Astrocyte of the hippocampus (primary cell): ENCODE measurements at places on chromosomes 4 and X.

DNA sequence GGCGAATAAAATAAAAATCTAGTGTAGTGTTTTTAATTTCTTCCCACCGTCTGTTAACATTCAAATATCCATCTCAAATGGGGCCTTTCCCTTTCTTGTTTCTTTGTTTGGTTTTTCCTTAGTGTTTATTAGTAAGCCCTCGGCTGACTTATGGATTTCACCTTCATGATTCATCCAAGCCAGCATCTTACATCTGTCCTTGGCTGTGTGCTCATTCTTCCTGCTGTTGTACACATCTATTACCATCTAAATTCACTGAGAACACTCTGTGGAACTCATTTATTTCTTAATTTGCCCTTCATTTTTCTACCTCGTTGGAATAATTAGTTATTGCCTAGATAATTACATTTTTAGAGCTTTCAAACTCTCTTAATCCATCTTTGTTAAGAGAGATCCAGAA lies 84.9 kb downstream of the SPCS3 start:
- DNase-seq: peak; percentile 16

GRCh38 chr4:122150931-122151330 lies 1.2 kb upstream of the BLTP1 start:
- no peak for DNase-seq

DNA sequence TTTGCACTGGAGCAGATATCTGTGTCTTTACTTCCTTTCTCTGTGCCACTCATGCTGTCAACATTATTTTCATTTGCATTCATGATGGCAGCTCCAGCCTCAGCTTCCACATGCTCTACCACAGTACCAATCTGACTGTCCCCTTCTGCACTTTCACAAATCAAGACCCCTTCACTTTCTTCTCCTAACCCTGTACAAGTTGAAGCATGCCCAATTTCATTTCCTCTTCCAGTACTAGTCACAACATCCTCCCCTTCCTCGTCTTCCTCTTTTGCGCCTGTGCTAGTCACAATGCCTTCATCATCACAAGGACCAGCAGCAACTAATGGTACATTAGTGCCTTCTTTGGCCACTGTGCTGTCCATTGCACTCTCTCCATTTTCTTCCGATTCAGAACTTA lies 26.5 kb downstream of the BOD1L1 start:
- no peak for DNase-seq

DNA sequence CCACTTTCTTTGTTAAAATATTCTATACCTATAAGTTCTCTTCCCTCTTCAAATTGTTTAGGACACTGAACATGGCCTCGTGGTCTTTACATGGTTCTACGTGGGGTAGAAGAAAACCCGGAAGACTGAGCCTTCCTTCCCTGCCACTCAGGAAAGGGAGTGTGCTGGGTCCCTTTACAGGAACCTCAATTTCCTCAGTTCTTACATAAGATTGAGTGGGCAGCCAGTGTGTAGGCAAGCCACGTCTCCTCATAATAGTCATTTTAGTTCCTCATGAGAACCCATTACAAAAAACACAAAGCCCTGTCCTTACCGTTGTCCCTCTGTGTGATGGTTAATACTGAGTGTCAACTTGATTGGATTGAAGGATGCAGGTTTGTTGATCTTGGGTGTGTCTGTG lies 28.7 kb upstream of the SMIM10L2A start:
- DNase-seq: no peak

- peak; percentile 58 for DNase-seq
These were observed 4.3 kb downstream of the PGRMC1 start for GRCh38 chrX:119240356-119240755.

GRCh38 chr4:35963974-35964515 lies 280.3 kb downstream of the ARAP2 start:
- peak; percentile 28 for DNase-seq

DNA sequence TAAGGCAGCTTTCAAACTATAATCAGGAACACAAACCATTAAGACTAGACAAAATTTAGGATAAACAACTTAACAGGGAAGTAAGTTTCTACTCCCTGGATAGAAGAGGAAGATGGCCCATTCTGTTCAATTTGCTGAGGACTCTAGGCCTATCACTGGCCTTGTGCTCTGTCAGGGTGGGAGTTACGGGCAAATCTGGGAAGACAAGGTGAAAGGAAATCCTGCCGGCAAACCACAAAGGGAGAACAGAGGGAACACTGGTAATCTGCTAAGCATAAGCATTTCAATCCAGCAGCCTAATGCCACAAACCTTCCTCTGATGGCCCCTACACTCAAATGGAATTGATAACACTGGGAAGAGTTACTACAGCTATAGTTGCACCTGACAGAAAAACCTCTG lies 8.3 kb downstream of the GPR82 start:
- DNase-seq: no peak

DNA sequence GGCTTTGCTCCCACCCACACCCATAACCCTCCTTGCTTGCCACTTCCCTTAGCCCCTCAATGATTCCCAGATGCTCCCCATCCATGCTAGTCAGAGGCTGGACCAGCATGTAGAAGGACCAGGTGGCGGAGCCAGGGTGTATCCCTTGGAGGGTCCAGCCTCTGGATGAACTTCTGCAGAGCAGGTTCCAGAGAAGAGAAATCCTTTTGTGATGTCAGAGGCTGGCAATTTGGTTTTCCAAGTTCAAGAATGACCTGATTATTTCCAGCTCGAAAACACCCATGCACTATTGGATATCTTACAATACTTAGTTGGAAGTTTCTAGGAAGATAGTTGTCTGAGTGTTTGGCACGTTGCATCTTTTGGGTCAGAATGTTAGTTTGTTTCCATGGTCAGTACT lies 168.3 kb upstream of the RPS6KA3 start:
- no peak for DNase-seq

GRCh38 chrX:4710618-4711433 lies 997.4 kb upstream of the PRKX start:
- peak; percentile 18 for DNase-seq

- DNase-seq: no peak
These were observed 82.1 kb downstream of the PPEF2 start for GRCh38 chr4:75820197-75820596.

DNA sequence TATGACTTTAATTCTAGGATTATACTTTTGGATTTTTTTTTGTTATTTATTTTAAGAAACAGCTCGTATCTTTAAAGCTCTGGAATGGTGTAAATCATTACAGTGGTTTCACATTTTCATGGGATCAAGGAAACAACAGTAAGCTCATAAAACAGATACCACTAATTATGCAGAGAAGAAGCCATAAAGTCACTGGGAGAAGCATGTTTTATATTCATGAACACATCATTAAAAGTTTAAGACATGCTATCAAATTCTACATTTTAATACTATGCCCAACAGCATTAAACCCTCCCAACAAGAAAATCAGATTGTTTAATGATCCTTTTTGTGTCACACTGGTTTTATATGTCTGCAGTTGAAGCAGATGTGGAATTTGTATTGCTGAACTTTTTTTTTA lies 149.9 kb downstream of the FBXO8 start:
- DNase-seq: no peak

DNA sequence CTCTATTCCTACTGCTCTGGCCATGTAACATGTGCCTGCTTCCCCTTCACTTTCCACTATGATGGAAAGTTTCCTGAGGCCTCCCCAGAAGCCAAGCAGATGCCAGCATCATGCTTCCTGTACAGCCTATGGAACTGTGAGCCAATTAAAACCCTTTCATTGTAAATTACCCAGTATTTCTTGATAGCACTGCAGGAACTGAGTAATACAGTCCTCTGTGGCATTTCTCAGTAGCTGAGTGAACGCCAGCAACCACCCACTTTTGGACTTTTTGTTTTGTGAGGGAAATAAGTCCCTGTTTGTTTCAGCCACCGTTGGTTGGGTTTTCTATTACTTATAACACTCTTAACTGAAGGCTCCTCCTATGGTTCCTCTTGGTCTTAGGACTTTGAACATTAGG lies 104.1 kb downstream of the C4orf51 start:
- no peak for DNase-seq

DNA sequence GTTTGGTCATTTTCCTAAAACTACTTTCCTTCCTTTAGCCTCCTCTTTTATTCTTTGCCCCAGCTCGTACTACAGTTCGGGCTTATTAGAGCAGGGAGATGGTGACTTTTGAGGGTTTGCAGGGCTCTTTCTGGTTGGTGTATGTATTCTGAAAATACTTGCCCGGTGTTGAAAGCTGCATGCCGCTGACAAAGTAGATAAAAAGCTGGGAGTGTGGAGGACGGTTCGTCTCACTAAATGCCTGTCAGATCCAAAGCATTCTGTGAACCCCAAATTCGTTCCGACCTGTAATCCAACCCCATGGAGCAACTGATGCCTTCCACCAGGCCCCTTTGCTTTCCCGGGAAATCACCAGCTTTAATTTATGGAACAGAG lies 19.2 kb downstream of the TRIM2 start:
- no peak for DNase-seq

GRCh38 chr4:38174801-38175200 lies 214.6 kb downstream of the PTTG2 start:
- no peak for DNase-seq

- no peak for DNase-seq
These were observed 51.6 kb upstream of the HDAC8 start for GRCh38 chrX:72624194-72624593.

DNA sequence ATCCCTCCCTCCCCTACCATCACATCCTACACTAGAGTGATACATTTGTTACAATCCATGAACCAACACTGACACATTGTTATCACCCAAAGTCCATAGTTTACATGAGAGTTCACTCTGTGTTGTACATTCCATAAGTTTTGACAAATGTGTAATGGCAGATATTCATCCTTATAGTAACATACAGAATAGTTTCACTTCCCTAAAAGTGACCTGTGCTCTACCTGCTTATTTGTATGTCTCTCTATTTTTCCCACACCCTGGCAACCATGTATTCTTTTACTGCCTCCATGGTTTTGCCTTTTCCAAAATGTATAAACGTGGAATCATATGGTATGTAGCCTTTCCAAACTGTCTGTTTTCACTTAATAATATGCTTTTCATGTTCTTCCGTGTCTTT lies 42.2 kb upstream of the HPGD start:
- DNase-seq: no peak

DNA sequence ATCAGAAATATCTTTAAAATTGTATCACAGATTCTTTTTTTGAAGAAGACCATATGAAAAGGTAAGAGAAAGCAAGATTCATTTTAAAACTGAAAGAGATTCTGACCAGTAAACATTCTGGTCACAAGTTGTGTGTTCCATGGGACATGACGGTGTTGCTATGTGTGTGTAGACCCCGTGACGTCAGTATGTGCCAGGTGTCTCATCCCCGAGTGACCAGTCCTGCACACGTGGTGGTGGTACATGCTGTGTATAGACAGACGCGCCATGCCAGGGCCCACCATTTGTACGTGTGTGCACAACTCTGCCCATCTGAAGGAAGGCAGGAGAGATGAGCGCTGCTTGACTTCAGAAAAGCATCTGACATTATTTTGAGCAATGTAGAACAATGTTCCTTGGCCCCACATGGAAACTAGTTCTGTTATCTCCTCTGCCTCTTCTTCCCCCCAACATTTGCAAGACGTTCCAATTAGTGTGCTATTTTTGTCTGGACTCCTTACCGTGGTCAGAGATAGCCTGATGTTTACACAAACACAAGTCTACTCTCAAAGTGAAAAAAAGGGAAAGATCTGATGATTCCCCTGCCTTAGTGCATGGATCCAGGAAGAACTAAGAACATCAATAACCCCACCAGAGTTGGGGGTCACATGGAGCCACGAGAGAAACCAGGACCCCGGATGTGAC lies 51.2 kb downstream of the IRF2 start:
- no peak for DNase-seq

- DNase-seq: no peak
These were observed 2.0 kb upstream of the PROM1 start for GRCh38 chr4:16085822-16086221.

- no peak for DNase-seq
These were observed 40.0 kb downstream of the FGFRL1 start for GRCh38 chr4:1051472-1051871.

GRCh38 chrX:74931214-74931613 lies 6.0 kb upstream of the NEXMIF start:
- peak; percentile 46 for DNase-seq

GRCh38 chrX:100417681-100418080 lies 7.6 kb upstream of the PCDH19 start:
- DNase-seq: no peak

DNA sequence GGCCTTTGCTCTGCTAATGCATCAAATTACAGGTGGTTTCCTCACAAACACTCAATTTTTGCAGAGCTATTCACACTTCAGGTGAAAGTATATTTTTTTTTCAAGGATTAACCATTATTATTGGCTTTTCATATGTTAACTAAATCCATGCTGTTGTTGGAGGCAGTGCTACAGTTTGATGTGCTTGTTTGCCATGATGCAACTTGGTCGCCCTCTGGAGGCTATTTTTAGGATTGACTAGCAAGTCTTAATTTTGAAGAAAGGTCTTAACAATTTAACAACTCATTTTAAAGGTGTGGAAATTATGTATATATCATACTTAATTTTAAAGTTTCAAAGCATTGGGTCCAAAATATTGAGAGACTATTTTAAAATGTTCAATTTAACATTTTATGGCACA lies 168.8 kb upstream of the FAM47A start:
- peak; percentile 59 for DNase-seq

DNA sequence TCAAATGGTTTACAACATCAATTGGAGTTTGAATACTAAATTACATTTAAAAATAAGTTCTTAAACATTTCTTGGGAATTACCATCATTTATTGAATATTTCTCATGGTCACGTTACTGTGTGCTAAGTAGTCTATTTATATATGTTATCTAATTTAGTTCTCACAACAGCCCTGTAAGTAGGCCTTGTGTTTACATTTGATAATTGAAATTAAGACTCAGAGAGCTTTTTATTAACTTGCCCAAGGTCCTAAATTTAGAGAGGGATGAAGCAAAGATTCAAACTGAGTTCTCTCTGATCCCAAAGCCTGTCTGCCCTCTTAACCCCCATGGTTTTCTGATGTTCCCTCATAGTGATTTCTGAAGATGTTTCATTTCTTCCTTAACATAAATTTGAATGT lies 103.7 kb downstream of the CEP135 start:
- DNase-seq: no peak

- DNase-seq: no peak
These were observed 9.9 kb downstream of the ASMTL start for GRCh38 chrX:1442724-1443367.

DNA sequence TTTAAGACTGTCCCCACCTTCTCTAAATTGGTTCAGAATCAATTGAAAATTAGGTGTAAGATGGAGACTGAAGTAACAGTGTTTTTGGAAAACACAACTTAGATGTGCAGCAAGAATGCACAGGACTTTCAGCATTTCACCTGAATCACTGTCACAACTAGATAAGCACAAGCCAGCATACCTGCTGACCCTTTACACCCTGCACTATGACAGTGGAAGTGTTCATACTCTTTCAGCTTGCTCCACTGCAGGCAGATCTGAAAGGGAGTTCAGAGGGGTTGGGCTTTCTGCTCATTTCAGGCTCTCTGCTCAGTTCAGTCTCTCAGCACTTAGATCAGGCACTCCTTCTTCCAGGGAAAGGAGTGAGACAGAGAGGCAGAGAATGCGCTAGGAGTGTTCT lies 22.8 kb downstream of the DCUN1D4 start:
- DNase-seq: no peak
